Osteoblast (primary cell): ENCODE measurements at places on chromosomes 6 and 20. TPM values are rescaled to one million over a fixed set of nuclear protein-coding genes. Genes with fewer than 3 reads are reported as not detected.

The CPNE5 gene
- under 0.01 TPM in 1 of 2 replicates, not detected in the other for total RNA-seq

The SOX18 gene
- under 0.01 TPM in 2 replicates for total RNA-seq

The SOBP gene
- 3.6 and 12.1 TPM in 2 replicates for total RNA-seq

DNA sequence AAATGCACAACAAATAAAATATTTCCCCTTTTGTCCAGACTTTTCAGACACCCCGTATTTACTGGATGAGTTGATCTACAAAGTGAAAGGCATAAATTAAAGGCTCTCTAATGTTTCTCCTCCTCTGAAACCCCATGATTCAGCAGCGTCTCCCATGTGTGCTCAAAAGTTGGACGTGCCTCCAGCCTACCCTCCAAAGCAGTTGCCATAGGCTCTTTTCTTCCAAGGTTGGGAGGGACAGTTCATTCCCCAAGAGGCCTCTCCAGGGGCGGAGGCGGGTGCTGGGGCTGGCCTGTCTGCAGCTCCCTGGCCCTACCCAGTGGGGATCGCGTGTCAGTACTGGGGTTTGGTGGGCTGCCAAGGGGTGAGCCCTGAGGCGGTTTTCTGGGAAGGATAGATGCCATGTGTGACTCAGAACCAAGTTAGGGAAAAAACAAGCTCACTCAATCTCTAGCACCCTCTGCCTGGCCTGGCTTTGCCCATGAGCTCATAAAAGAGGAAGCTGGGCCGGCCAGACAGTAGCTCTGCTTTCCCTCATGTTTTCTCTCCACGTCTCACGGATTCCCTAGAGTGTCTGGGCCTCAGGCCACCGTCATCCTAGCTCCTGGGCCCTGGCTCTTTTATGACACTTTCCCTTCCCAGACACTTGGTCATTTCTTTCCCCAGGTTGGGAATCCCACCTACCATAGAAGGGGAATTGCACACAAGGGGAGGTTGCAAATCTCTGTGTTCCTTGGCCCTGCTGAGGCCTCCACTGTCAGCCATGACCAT, 8.0 kb upstream of the IER3 start:
- DNase-seq: peak; percentile 88

DNA sequence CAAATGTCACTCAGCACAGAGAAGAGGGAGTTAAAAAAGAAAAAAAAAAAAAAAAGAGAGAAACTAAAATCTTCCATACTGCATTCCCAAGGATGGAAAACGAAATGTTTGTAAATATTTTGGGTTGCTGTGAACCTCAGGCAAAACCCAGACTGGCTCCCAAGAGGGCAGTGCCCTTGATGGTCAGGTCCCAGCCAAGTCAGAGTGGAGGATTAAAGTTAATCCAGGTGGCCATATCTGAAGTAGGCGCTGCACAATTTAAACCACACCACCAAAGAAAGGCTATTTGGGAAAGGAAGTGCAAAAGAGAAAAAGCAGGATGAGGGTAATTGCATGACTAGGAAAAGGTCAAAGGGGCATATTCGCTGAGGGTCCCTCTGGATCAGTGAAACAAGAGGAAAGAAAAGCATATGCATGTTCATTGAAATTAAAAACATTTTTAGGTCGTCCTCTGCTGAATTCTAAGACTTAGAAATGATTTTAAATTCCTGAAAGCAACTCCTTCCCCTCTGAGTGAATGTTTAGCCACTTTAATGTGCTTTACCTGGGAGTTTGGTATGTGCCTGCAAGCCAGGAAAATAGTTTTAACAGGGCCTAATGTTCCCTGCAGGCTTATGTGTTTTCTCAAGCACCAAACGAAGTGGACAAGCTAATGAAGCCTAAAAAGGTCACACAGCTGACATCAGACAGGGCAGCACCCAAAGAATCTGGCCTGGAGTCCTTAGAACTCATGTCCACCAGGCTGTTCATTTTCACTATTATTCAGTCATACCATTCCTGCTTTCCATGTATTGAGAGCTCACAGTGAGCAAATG, 159.1 kb downstream of the HACE1 start:
- DNase-seq: no peak

- no peak for DNase-seq
Measured at GRCh38 chr6:7529141-7529540, 12.3 kb upstream of the DSP start.

DNA sequence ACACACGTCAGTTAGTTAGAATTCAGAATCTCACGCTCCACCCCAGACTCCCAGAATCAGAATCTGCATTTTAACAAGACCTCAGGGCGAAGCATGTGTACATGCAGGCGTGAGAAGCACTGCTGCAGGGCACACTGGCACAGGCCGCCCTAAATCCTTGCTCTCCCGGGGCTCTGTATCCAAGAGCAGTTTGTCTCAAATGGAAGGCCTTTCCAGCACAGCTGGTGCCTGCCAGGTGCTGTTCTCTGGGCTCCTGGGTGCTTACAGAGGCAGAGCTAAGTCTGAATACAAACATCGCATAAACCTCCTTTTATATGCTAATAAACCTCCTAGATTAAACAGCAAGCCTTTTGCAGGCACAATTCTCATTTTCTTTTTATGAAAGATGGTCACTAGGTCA, 119.1 kb upstream of the CD93 start:
- DNase-seq: no peak
